NCI-H1105 (cell line): ENCODE measurements at places on chromosomes 5 and 9.

- no peak for DNase-seq
Measured at GRCh38 chr9:36132086-36132485, 4.4 kb upstream of the GLIPR2 start.

- DNase-seq, result no peak
Measured at GRCh38 chr5:96509316-96509715, 76.3 kb upstream of the PCSK1 start.

DNA sequence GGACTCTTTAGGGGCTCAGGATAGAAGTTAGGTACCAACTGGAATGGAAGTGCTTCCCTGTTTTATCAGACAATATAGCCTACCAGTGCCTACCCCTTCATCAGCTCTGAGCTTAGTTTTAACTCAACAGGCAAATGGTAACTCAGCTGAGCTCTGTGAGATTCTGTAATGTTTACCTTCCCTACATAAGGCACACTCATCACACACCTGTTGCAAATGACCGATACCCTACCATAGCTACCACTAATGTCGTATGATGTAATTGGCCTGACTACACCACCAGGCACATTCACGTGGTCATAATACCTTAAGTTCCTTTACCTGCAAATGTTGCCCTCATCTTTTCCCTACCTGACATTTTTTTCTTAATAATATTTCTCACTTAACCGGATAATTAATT is 254.8 kb downstream of the ADGRV1 start:
- no peak for DNase-seq

DNA sequence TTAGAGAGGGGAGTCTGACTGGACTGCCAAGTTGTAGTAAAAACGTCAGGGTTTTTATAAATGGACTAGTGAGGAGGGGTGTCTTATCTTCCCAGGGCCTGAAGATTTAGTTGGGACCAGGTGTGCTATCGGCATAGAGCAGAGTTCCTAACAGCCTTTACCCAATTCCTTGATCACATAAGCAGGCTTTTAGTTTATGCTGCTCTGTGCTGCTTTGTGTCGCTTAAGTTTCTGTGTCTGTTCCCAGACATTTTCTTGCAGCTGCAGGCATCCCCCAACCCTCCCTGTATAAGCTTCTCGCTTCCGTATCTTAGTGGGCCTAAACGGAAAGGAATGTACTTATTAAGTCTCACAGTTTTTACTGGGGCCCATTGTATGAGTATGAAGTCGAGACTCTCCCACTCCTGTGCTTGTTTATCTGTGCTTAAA is 2.6 kb upstream of the SMC5 start:
- no peak for DNase-seq

DNA sequence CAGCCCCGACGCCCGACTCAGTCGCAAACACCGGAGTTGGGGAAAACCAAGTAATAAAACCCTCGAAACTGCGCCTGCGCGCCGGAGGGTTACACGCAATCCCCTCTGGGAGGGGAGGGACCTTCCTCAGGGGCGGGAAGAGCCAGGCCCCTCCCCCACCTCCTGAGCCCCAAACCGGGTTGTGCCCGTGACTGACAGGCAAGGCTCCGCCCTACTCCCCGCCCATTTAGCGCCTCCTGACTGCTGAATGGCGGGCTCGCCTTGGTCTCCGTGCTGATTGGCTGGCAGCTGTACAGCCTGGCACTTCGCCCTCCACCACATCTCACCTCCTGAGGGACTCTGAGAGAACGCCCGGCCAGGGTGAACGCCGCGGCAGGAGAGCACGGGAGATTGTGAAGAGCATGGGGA is at the start of gene PRDM9:
TSS of gene PRDM9 (plus strand) at position 332 of the 408 bp plus-strand sequence. CDS start 1,425 bp downstream, outside the sequence.
- DNase-seq, result peak; percentile 97
